NCI-H2081 treated with DMSO at 0.1 percent for 48 hours (cell line): ENCODE measurements at places on chromosomes 13 and 19.

DNA sequence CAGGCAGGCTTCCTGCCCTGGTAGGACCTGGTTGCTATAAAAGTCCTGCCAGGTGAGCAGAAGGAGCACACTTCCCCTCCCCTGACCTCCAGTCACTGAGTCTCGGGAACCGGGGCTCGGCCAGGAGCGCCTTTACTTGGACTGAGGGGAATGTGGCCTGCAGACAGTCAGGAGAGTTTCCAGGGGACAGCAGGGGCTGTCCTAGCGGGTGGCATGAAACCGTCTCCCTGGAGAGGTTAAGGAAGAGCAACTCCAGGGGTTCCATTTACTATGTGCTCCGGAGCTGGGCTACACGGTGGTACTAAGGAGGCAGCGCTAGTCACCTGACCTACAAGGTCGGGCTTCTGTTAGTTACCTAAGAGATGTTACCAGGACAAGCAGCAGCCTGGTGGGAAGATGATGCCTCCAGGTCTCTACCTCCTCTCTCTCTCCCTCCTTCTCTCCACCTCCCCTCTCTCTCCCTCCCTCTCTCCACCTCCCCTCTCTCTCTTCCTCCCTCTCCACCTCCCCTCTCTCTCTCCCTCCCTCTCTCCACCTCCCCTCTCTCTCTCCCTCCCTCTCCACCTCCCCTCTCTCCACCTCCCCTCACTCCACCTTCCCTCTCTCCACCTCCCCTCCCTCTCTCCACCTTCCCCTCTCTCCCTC lies 4.1 kb upstream of the CNOT3 start:
- DNase-seq, result no peak

GRCh38 chr19:676339-677105 lies at the start of gene FSTL3:
FSTL3 (plus strand) TSS chr19:676392; CDS start chr19:676424, 32 bp downstream.
- DNase-seq, result no peak

DNA sequence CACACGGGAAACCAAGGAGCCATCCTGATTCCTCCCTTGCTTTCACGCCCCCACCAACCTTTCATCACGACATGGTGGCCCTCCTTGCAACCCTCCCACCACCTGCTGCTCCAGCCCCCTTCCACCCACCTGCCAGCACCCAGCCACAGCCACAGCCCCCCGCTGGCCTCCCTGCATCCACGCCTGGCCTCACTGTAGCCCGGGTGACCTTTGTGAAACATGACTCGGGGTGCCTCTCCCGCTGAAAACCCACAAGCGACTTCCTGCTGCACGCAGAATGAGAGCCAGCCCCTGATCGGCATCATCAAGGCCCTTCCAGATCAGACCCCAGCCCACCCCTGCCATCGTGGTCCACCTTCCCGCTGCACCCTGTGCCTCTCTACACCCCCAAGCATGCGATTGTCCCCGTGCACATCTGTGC lies 14.9 kb downstream of the POP4 start:
- no peak for DNase-seq

GRCh38 chr19:9673912-9674662 lies 813 bp downstream of the ZNF562 start:
- no peak for DNase-seq

DNA sequence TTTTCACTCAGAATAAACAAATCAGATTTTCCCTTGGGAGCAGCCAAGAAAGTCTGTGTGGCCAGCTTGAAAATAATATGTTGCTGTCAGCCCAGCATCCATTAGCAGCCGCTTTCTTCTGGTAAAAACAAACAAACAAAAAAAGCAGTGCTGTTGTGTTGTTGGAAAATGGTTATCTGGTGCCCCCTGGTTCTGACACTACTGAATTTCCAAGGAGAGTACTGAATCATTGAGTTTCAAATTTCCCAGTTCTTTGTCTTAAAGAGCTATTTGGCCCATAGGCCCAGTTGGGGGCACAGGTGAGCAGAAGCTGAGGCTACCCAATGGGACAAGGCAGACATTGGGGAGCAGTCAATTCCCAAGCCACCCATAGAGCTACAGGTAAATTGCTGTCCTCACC lies 995.9 kb downstream of the UQCRFS1 start:
- no peak for DNase-seq

- no peak for DNase-seq
These were observed 297.0 kb downstream of the FGF9 start for GRCh38 chr13:21967871-21968270.

- no peak for DNase-seq
These were observed 1763.3 kb upstream of the MIR17HG start for GRCh38 chr13:89584058-89584620.
